SHP77 (cell line): ENCODE measurements at places on chromosomes 12 and 14.

DNA sequence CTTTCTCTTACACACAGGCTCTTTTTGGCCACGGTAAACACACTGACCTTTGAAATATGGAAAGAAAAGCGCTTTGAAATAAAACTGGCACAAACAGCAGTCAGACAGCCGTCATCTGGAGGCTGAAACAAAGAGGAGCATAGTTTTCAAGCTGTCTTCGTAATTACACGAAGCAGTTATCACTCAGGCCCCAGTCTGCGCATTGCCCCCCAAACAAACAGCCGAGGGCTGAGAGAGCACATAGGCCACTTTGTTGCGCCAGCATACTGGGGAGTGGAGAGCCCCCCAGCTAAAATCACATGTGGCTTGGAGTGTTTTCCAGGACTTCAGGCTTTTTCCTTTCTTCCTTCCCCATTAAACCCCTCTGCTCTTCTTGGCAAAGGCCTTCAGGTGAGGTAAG lies 142.9 kb upstream of the BTG1 start:
- DNase-seq = no peak

GRCh38 chr12:95184121-95184520 lies 33.1 kb downstream of the FGD6 start:
- no peak for DNase-seq

DNA sequence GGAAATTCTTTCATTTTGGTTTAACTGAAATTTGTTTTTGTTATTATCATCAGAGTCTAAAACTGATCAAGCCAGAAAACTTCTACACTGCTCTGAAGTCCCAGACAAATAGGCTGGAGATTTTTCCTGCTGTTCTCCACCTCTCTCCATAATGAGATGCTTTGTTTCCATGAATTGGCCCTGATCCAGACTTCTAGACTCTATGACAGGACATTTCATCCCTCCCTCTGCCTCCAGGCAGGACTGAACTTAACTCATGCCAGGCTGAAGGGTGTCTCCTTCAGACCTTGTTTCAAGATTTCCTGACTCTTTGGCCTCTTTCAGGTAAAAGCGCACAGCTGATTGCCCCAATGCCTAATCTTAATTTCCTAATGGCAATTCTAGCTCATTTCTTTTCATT lies 69.1 kb upstream of the HOXC13 start:
- DNase-seq = no peak

DNA sequence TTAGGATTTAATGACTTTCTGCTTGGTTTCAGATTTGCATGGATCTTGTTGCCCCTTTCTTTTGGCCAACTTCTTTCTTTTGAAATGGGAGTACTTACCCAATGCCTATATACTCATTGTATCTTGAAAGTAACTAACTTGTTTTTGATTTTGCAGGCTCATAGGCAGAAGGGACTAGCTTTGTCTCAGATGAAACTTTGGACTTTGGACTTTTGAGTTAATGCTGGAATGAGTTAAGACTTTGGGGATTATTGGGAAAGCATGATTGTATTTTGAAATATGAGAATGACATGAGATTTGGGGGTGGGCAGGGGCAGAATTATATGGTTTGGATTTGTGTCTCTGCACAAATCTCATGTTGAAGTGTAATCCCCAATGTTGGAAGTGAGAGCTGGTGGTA lies 657.1 kb downstream of the TMTC2 start:
- DNase-seq = no peak

- DNase-seq = no peak
Measured at GRCh38 chr12:26360062-26360461, 164.7 kb downstream of the SSPN start.

GRCh38 chr12:60760965-60761364 lies 1165.1 kb downstream of the SLC16A7 start:
- no peak for DNase-seq

- no peak for DNase-seq
Measured at GRCh38 chr14:97942921-97943320, 1145.7 kb downstream of the VRK1 start.

GRCh38 chr14:36707570-36707969 lies 45.9 kb downstream of the PAX9 start:
- DNase-seq = no peak
